Bronchial smooth muscle cell (primary cell): ENCODE measurements at places on chromosomes 6 and 20. TPM values are rescaled to one million over a fixed set of nuclear protein-coding genes. Genes with fewer than 3 reads are reported as not detected.

Gene L3MBTL3
- 12.3 and 12.4 TPM in 2 replicates for total RNA-seq

Gene SSTR4
- total RNA-seq = not detected in 2 replicates

Gene TRDN
- total RNA-seq = not detected in 2 replicates

Gene CCN2
- total RNA-seq = 15.5 and 145 TPM in 2 replicates

Gene SLC17A2
- total RNA-seq = not detected in 2 replicates
